ENCODE measurements at places on chromosomes 11 and 22. TPM values are rescaled to one million over a fixed set of nuclear protein-coding genes. Genes with fewer than 3 reads are reported as not detected.
A peak's percentile ranks its signal among the peaks of the same experiment; 100 is the strongest.

The NXPE1 gene
- total RNA-seq = not detected

- peak; percentile 60 for DNase-seq
These were observed 606 bp downstream of the RASSF7 start for GRCh38 chr11:561148-562003.

- no peak for DNase-seq
These were observed 18.3 kb downstream of the JAML start for GRCh38 chr11:118206391-118207031.

DNA sequence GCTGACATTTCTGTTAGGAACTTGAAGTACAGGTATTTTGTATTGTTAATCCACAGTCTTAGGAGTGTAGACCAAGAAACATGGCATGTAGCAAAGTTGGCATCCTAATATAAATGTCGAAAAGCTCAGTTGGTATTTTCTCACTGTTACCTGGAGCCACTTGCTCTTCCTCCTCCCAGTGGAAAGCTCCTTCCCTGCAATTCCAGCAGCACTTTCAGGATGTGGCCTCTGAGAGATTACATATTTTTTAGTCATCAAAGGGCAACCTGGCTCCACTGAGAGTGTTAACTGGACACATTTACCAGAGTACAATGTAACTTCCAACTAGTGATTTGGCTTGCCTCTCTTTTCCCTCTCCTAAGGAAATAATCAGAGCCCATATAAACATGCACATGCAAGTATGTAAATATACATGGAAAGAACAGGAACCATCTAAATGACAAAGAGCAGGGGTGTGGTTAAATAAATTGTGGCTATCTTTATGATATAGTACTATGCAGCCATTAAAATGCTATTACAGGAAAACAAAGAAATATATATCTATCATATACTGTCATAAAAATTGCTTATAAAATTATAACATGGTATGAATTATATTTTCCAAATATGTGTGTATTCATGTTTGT is 14.3 kb upstream of the EED start:
- DNase-seq = no peak

DNA sequence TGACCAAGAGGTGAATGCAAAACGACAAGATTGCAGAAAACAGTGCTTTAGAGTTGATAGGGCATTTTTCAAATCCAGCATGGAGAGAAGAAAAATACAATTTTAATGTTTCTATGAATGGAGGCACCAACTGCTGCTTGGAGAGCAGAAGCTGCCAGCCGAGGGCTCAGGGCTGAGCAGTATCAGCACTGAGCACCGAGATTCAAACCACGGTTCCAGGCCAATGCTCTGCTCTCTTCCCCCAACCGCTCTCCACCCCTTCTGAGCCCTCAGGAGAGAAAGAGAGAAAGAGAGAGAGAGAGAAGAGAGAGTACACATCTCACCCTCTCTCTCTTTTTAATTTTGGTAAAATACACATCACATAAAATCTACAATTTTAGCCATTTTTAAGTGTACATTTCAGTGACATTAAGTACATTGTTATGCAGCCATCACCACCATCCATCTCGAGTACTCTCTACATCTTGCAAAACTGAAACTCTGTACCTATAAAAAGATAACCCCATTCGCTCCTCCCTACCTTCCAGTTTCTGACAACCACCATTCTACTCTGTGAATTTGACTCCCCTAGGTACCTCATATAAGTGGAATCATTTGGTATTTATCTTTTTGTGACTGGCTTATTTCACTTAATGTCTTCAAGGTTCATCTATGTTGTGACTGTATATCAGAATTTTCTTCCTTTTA is 333.3 kb downstream of the MIAT start:
- DNase-seq = no peak

Data from progenitor cell of endocrine pancreas (in vitro differentiated cells).